Activated CD4-positive, alpha-beta T cell treated with anti-CD3 and anti-CD28 coated beads for 36 hours (primary cell): ENCODE measurements at places on chromosomes 7 and 10. TPM values are rescaled to one million over a fixed set of nuclear protein-coding genes. Genes with fewer than 3 reads are reported as not detected.

Gene LEP
- not detected for total RNA-seq

GRCh38 chr7:42106562-42106961 is 130.4 kb downstream of the GLI3 start:
- DNase-seq = no peak

DNA sequence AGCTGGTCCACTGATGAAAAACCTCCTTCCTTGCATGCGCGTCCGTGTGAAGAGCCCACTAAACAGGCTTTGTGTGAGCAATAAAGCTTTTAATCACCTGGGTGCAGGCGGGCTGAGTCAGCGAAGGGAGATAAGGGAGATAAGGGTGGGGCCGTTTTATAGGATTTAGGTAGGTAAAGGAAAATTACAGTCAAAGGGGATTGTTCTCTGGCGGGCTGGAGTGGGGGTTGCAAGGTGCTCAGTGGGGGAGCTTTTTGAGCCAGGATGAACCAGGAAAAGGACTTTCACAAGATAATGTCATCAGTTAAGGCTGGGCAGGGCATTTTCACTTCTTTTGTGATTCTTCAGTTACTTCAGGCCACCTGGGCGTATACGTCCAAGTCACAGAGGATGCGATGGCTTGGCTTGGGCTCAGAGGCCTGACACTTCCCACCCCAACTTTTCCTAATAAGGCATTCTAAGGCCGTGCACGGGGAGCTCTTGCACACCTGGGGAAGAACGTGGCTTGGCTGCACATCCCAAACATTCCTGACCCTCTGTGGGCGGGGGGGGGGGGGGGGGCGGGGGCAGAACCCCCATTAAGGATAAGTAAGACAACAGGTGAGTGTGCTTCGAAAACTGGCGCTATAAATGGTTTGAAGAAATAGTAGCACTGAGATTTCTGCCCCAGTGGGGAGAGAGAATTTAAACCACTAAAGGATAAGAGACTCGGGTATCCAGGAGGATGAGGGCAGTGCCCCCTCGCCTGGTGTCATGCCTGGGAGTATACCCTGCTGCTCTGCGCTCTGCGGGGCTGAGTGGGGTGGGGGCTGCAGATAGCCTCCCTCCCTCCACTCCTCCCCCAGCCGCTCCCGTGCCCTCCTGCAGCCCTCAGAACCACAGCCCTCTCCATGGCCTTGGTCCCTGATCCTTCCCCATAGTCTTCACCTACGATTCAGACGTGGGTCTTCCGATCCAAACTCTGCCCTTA is 217.6 kb downstream of the MLLT10 start:
- no peak for DNase-seq

Gene NPM3
- total RNA-seq = 207 TPM

DNA sequence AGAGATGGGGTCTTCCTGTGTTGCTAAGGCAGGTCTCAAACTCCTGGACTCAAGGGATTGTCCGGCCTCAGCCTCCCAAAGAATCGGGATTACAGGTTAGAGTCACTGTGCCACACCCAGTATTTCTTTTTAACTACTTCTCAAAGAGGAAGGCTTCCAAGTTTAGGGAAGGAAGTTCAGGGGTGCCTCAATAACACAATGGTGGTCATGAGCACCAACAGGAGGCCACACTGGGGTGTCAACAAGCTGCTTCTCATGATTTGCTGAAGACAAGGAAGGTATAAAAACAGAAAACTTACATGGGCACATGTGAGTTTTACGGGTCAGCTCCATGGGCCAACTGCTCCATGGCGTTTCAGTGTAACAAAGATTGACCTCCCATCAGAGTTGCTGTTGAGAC is 160.5 kb downstream of the TNS3 start:
- DNase-seq = no peak

DNA sequence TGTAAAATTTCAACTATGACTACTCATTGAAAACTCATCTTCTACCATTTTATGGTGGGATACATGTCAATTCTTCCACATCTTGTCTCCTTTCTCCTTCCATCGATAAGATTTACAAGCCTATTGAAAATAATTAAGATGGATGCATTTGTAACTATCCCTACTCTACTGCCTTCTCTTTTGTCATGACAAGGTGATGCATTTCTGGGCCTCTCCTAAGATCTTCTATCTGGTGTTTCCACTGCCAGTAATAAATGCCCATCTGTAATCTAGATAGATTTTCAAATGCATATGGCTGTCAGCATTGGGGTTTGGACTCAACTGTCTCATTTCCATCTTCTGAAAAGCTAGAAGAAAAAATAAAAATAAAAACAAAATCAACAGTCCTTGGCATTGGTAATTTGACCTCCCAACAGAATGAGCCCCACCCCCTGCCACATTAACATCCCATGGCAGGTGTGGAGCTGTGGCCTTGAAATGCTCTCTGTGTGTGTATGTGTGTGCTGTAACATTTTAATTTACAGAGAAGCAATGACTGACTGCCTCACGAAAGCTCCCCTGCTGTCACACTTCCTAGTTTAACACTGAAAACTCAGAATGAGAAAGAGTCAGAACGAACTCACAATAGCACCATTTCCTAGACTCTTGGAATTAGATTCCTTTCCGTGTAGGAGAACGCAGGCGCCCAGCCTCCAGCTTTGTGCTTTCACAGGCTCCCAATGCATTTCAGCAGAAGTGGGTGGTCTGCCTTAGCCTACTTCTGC is 74.2 kb downstream of the RHOBTB1 start:
- no peak for DNase-seq

Gene BICC1
- not detected for total RNA-seq

Gene NUTM2A
- 0.64 TPM for total RNA-seq

DNA sequence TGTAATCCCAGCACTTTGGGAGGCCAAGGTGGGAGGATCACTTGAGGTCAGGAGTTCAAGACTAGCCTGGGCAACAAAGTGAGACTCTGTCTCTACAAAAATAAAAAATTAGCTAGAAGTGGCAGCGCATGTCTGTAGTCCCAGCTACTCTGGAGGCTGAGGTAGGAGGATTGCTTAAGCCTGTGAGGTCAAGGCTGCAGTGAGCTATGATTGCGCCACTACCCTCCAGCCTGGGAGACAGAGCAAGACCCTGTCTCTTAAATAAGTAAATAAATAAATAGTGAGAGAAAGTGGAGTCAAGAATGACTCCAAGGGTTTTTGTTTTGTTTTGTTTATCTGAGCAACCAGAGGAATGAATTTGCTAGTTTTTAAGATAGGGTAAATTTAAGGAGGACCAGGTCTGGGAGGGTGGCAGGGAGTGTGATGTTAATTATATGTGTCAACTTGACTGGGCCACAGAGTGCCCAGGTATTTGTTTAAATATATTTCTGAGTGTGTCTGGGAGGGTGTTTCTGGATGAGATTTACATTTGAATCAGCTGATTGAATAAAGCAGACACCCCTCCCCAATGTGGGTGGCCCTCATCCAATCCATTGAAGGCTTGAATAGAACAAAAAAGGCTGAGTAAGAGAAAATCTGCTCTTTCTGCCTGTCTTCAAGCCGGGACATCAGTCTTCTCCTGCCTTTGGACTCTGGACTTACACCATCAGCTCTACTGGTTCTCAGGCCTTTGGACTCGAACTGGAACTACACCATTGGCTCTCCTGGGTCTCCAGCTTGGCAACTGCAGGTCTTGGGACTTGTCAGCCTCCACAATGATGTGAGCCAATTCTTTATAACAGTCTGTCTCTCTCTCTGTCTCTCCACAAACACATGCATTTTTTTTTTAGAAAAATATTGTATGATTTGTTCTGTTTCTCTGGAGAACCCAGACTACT is 23.5 kb downstream of the IMPDH1 start:
- no peak for DNase-seq

- no peak for DNase-seq
Measured at GRCh38 chr7:26444555-26444954, 152.9 kb downstream of the SNX10 start.

DNA sequence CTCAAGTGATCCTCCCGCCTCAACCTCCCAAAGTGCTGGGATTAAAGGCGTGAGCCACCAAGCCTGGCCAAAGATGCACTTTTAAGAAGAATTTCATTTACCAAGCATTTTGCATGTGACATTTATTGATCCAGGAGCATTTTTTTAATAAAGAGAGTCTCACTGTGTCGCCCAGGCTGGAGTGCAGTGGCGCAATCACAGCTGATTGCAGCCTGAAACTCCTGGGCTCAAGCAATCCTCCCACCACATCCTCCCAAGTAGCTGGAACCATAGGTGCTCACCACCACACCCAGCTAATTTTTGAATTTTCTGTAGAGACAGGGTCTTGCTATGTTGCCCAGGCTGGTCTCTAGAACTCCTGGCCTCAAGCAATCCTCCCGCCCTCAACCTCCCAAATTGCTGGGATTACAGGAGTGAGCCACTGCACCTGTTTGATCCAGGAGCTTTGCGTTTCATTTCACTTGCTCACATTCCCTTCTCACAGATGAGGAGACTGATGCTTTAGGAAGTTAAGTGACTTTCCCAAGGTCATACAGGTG is 4.4 kb upstream of the TBL2 start:
- DNase-seq = no peak

GRCh38 chr10:127570036-127570435 is 20.9 kb downstream of the NPS start:
- DNase-seq = no peak

Gene ZNF488
- total RNA-seq = 0.70 TPM

DNA sequence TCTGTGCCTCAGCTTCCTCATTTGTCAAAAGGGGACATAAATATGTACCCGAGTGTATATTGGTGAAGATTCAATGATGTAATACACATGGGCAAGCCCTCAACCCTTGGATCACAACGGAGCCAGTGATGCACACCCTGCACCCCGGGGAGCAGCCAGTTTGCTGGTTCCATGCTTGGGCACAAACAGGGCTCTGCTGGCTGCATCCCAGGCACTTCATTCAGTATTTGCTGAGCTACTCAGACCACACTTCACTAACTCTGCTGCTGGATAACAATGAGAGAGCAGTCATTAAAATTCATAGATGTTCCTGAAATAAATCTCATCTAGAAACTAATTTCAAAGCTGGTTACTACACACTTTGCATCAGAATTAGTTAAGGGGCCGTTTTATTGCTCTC is 72.0 kb downstream of the SCRN1 start:
- DNase-seq = no peak
